Left lobe of liver (tissue), 2 donors: ENCODE measurements at places on chromosomes 2 and 18.

GRCh38 chr2:137223722-137224121, 458.4 kb downstream of the THSD7B start:
- no peak for DNase-seq

GRCh38 chr2:135378591-135378990, 152.4 kb downstream of the ZRANB3 start:
- DNase-seq: no peak

DNA sequence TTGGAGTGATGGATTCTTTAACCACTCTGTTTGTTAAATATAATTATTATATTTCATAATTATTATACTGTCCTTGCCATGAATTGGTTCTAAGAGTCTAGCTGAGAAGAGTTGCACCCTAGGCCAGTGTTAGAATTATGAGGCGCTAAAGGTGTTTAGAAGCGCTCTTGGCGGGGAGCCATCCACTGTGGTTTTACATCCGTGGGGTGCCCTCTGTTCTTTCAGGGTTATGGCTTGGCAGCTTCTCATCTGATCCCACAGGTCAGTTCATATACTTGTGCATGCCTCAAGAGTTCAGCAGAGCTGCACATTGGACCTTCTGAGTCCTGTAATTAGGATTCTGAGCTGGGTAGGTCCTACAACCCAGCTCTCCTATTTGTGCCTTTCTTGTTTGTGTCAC, 9.1 kb downstream of the ASAP2 start:
- no peak for DNase-seq

DNA sequence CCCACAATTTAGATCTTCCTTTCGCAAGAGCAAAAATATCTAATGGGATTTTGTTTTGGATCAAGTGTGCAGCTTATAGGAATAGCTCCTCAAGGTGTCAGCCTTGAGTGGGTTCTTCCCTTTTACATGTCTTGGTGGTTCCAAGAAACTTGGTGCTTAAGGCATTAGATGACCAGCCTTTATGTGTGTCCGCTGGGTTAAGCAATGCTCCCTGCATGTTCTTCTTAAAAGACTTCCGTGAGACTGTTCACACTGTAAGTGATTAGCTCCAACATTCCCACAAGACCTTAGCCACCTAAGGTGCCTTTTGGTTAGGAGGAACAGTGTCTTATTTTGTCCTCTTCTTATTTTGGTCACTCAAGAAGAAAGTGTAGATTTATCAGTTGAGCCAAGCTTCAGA, 44.3 kb upstream of the GPR39 start:
- DNase-seq: no peak

GRCh38 chr2:88171966-88172365, 1.8 kb downstream of the THNSL2 start:
- DNase-seq: no peak

- no peak for DNase-seq
Measured at GRCh38 chr2:167550448-167550847, 662.2 kb downstream of the XIRP2 start.

GRCh38 chr2:29921560-29921915, at the start of gene ALK:
Gene ALK, minus strand, starts transcription at chr2:29921586. Its CDS starts 927 bp downstream, at chr2:29920659.
- peak; percentile 79 for DNase-seq

- DNase-seq: no peak
Measured at GRCh38 chr2:38509314-38509946, 93.3 kb downstream of the HNRNPLL start.

GRCh38 chr18:62576845-62577512, 54.2 kb downstream of the ZCCHC2 start:
- DNase-seq: no peak

DNA sequence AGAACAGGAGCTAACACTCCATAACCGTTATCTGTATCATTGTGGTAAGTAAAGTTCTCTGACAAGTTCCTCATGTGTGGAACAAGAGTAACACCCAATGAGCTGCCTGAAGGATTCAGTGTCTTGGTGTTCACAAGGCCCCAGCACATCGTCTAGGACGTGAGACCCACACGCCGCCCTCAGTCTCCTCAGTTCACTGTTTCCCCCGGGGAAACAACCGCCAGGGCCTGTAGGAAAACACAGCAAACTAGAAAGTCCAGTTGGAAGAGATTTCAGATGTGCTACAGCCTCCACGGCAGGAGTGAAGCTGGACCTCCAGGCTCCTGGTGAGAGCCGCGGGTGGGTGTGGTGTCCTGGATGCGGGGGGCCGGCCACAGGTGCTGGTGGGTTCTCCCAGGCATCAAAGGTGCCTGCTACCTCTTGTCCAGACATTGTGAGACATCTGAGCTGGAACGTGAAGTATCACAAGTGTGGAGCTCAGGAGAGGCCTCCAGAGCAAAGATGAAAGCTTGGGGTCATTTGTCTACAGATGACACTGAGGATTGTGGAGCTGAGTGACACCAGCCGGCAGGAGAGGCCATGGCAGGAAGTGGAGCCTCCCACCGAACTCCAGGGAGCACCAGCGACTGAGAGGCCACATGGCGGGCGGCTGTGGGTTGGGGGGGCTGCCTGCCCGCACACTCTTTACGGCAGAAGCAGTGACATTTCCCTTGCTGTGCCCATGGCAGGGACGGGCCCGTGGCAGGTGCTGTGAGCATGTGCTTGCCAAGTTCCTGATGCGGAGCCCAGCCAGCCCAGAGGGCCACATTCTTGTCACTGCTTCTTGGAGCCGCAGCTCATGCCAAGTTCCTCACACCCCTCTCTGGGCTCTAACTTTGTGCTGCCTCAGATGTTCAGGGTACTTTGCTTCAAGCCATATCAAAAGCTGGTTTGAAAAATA, 131.2 kb downstream of the TMEM18 start:
- DNase-seq: no peak

GRCh38 chr2:174717273-174717672, 47.0 kb downstream of the CHRNA1 start:
- DNase-seq: no peak

GRCh38 chr2:42787788-42788477, 4.5 kb downstream of the HAAO start:
- DNase-seq: peak; percentile 96

- peak; percentile 45 for DNase-seq
Measured at GRCh38 chr2:217799563-217800432, 203.0 kb downstream of the TNS1 start.

DNA sequence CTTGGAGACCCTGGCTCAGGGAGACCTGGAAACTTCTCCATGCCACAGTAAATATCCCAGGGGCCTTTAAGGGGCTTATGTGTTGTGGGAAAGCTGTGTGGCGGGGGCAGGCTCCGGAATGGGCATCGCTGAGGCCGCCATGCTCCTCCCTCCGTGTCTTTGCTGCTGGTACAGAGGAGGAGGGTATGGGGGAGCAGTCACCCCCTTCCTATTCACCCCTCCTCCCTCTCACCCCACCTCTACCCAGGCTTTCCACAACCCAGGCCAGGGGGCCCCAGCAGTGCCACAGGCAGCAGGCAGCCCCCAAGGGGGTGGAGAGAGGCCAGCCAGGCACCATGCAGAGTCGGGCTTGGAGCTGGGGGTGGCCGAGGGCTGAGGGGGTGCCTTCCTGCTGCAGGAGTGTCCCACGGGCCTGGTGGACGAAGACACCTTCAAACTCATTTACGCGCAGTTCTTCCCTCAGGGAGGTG, 28.0 kb upstream of the FAHD2A start:
- DNase-seq: no peak
